Endothelial cell (in vitro differentiated cells): ENCODE measurements at places on chromosomes 16 and 17.

DNA sequence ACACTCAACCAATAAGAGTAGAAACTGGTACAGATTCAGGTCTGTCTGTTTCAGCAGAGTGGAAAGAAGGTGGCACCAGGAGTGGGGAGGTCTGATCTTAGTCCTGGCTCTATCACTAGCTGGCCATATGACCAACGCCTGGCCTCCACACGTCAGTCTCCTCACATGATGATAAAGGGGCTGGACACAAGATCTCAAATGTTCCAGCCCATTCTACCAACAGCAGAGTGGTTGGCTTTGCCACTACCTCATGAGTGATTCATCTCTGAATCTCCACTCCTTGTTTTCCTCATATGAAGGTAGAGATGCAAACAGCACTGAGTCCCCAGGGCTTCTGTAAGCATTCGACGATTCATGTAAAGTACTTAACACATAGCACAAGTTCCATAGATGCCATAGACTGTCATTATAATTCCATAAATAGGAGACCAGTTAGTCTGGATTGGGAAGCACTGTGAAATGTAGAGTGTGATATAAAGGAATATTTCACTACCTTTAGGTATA is 281.9 kb upstream of the ASIC2 start:
- no peaks in the 10 kb centered on the region for H3K27me3 ChIP-seq
- DNase-seq = no peak
- H3K4me3 ChIP-seq = no peak overlapping the region
- H3K4me1 ChIP-seq = no peaks in the 10 kb centered on the region
- no peak overlapping the region for H3K27ac ChIP-seq

GRCh38 chr16:46690281-46691178 is 1.1 kb downstream of the ORC6 start:
- peaks cover 6% of the 10 kb centered on the region for H3K36me3 ChIP-seq
- no peak overlapping the region for H3K4me3 ChIP-seq
- DNase-seq = peak; percentile 14
- H3K4me1 ChIP-seq = peaks cover 33% of the 10 kb centered on the region

GRCh38 chr16:86565181-86565631 is 1.4 kb upstream of the FOXC2 start:
- peaks cover 25% of the 10 kb centered on the region for H3K4me1 ChIP-seq
- H3K4me3 ChIP-seq = peak overlapping the region; percentile 71
- DNase-seq = no peak
- H3K36me3 ChIP-seq = peaks cover 7% of the 10 kb centered on the region
- H3K27ac ChIP-seq = no peak overlapping the region

GRCh38 chr16:86521236-86522197 is 11.2 kb downstream of the FOXF1 start:
- no peak for DNase-seq
- no peak overlapping the region for H3K27ac ChIP-seq

DNA sequence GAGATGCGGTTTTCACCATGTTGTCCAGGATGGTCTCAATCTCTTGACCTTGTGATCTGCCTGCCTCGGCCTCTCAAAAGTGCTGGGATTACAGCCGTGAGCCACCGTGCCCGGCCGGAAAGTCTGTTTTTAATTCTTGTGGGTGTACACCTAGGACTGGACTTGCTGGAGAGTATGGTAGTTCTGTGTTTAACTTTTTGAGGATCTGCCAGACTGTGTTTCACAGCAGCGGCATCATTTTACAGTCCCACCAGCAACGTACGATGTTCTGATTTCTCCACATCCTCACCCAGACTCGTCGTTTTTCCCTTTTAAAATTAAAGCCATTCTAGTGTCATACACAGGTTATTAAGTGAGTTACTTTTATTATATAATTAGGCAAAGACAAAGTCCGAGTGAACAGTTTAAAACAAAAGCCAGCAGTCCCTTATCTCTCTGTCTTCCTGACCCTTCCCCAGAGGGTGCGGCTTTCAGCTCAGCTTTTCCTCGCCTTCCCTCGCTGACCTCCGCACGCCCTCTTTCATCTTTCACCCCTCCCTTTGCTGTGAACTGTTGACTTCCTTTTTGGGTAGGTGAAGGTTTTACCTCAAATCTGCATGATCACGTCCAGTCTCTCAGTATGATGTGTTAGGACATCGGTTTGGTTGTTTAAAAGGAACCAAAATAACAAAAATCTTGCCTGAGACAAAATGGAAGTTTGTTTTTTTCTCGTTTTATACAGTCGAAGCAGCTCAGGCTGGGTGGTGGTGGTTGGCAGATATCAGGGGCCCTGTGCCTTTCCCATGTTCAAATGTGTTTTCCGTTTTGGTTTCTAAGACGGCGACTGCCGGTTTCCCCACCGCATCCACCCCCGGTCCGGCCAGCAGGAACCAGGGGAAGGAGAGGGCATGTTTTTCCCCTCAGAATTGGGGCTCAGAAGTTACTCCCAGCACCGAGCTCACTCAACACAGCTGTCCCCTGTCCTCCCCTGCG is 18.0 kb downstream of the FAM234A start:
- H3K27ac ChIP-seq = no peak overlapping the region
- H3K36me3 ChIP-seq = peaks cover 9% of the 10 kb centered on the region
- no peak overlapping the region for H3K4me3 ChIP-seq
- H3K27me3 ChIP-seq = peaks cover 7% of the 10 kb centered on the region
- peaks cover 17% of the 10 kb centered on the region for H3K4me1 ChIP-seq

DNA sequence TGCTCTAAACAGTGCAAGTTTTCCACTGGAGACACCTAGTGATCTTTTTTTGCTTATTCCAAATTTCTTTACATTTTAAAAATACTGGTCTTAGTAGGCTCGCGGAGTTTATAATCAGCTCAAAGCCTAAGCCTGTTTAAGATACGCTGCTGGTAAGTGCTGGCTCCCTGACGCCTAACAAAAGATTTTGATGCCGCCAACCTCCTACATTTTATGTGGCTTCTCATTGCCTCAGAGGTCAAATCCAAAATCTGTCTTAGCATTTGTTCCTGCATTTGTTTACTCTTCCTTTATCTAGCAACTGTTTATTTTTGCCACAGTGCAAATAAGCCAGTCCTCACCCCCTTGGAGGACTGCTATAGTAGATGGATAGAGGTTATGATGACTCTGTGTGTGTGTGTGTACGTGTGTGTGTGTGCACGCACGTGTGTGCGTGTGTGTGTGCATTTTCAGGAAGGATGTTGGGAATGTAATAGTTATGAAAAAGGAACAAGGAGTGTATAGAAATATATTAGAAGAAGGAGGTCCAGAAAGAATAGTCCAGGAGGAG is 24.8 kb downstream of the HS3ST3B1 start:
- peaks cover 8% of the 10 kb centered on the region for H3K36me3 ChIP-seq
- H3K4me3 ChIP-seq = no peak overlapping the region
- DNase-seq = no peak
- H3K27ac ChIP-seq = no peak overlapping the region
- peaks cover 7% of the 10 kb centered on the region for H3K27me3 ChIP-seq

- no peak overlapping the region for H3K27ac ChIP-seq
- H3K4me3 ChIP-seq = no peak overlapping the region
- peaks cover 46% of the 10 kb centered on the region for H3K36me3 ChIP-seq
- H3K27me3 ChIP-seq = peaks cover 6% of the 10 kb centered on the region
Observed at GRCh38 chr17:76404256-76404655, 19.8 kb downstream of the SPHK1 start.

- peak overlapping the region; percentile 99 for H3K27ac ChIP-seq
- H3K4me1 ChIP-seq = peaks cover 65% of the 10 kb centered on the region
- H3K36me3 ChIP-seq = peaks cover 36% of the 10 kb centered on the region
- peak overlapping the region; percentile 60 for H3K4me3 ChIP-seq
- peaks cover 14% of the 10 kb centered on the region for H3K27me3 ChIP-seq
Observed at GRCh38 chr17:42517516-42517915, 18.5 kb upstream of the NAGLU start.

DNA sequence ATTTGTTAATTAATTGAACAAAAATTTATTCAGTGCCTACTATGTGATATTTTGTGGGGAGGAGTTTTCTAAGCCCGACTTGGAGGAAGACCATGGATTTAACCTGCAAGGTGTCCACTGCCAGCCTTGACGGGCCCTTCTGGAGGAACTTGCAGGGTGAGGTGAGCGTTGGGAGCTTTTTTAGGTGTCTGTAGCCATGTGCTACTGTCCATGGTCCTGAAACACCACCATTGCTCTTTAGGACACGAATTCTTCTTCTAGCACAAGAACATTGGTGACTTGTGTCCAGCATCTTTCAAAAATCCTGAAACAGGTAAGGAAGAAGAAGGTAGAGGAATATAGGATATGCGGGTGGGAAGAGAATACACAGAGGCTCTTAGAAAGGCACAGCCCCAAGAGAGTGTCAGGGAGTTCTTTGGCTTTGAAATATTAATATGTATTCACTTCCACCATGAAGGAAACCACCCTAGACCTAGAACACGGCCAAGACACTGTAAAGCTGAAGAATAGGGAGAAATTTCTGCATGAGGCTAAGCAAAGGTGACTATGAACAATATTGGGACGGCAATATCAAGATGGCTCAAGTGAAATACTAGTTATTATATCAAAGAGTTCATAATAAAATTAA is 27.9 kb upstream of the OR4D1 start:
- no peak overlapping the region for H3K27ac ChIP-seq
- peaks cover 4% of the 10 kb centered on the region for H3K27me3 ChIP-seq
- no peaks in the 10 kb centered on the region for H3K4me1 ChIP-seq
- no peak overlapping the region for H3K4me3 ChIP-seq

GRCh38 chr17:31067691-31068184 is 27.0 kb upstream of the NF1 start:
- H3K4me3 ChIP-seq = no peak overlapping the region
- no peak for DNase-seq
- H3K4me1 ChIP-seq = no peaks in the 10 kb centered on the region
- peaks cover 2% of the 10 kb centered on the region for H3K27me3 ChIP-seq

DNA sequence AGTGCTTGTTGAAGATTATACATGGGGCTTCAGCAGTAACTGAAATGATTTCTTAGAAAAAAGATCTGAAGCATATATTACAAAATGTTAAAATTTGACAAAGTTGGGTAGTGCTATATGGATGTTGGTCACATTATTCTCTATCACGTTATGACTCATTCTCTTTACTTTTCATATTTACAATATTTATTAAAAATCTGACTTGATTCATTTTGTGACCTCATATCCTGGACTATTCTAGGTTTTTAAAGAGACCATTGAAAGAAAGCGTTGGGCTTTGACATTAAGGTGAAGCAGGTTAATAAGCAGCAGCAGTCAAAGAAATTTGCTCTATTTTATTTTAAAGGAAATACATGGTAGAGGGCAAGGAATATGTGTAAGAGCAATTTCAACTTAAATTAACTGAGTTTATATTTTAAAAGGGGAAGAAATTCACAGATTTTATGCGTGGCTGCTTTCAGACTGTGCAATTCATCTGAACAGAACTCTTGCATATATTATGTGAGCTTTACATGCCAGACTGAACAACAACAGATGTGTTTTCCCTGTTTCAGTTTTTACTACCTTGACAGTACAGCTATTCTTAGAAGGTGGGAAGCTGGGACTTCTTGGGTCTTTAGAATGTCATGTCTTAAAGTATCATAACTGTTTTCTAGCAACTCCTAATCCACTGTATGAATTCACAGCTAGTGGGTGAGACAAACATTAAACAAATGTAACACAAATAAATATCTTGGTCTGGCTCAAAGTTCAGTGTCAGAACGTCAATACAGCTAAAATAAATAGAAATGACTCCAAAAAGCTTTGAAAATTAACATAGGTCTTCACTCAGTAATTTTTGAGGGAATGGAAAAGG is 10.4 kb upstream of the FAM20A start:
- H3K27me3 ChIP-seq = no peaks in the 10 kb centered on the region
- H3K4me1 ChIP-seq = no peaks in the 10 kb centered on the region
- H3K27ac ChIP-seq = no peak overlapping the region
- H3K4me3 ChIP-seq = no peak overlapping the region
- H3K36me3 ChIP-seq = no peaks in the 10 kb centered on the region

DNA sequence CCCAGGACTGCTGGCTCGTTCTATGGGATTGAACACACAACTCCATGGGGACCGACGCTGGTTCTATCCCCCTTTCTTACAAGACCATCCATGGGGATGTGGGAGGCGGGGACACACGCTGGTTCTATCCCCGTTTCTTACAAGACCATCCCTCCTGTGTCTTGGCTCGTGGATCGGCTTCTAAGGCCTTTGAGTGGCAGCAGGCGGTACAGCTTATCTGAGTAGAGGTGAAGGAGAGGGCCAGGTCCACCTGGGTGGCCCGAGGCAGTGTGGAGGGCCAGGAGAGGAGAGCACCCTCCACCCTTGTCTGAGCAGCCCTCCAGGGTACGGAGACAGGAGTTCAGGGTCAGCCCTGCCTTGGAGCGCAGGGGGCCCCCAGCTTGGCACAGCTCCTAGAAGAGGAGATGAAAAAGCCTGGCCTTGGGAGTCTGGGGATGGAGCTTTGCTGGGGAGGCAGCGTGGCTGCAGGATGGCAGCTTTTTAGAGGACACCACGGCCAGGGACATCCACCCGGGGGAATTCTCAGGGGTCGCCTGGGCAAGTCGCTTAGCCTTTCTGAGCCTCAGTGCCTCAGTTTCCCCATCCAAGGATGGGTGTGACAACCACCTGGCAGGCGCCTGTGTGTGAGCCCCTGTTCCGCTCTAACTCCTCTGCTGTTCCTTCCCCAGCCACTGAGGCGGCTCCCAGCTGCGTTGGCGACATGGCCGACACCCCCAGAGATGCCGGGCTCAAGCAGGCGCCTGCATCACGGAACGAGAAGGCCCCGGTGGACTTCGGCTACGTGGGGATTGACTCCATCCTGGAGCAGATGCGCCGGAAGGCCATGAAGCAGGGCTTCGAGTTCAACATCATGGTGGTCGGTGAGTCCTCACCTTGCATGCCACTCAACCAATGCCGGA is 341.0 kb downstream of the SEC14L1 start:
- DNase-seq = no peak
- H3K27ac ChIP-seq = peak overlapping the region; percentile 77
- peaks cover 40% of the 10 kb centered on the region for H3K4me1 ChIP-seq
- H3K36me3 ChIP-seq = peaks cover 23% of the 10 kb centered on the region
- H3K4me3 ChIP-seq = peak overlapping the region; percentile 65

DNA sequence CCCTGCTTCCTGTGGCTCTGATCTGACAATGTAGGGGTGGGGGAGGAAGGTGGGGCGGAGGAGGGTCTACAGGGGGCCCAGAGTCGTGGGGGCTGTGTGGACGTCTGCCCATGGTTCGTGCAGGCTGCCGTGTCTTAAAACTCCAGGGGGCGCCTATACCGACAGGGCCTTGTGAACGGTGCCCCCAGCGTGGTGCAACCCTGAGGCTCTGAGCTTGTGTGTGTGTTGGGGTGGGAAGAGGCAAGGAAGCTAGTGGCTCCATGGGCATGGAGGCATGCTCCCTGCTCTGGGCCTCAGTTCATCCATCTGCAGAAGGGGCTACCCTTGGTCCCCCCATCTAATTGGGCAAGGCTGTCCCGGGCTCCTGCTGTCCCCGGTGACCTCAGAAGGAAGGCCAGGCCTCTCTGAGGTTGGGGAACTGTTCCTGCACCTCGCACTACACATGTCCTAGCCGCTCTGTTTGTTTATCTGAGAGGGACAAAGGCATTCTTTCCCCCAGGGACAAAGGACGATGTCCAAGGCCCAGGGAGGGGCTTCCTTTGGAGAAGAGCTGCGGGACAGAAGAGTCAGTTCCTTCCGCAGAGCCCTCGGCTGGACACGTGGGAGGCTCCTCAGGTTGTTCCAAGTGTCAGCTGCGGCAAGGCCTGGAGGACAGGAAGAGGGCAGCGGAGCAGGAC is 13.5 kb downstream of the CA4 start:
- H3K4me1 ChIP-seq = peaks cover 50% of the 10 kb centered on the region
- no peak overlapping the region for H3K4me3 ChIP-seq
- DNase-seq = peak; percentile 53

- H3K27me3 ChIP-seq = peaks cover 6% of the 10 kb centered on the region
- no peaks in the 10 kb centered on the region for H3K4me1 ChIP-seq
- H3K4me3 ChIP-seq = no peak overlapping the region
- no peak overlapping the region for H3K27ac ChIP-seq
- no peak for DNase-seq
Observed at GRCh38 chr16:57955572-57956188, 15.2 kb downstream of the CNGB1 start.

GRCh38 chr17:67982686-67983382 is 13.4 kb downstream of the C17orf58 start:
- H3K27me3 ChIP-seq = no peaks in the 10 kb centered on the region
- H3K36me3 ChIP-seq = no peaks in the 10 kb centered on the region
- no peaks in the 10 kb centered on the region for H3K4me1 ChIP-seq
- no peak overlapping the region for H3K4me3 ChIP-seq
- H3K27ac ChIP-seq = no peak overlapping the region
